LoVo (cell line): ENCODE measurements at places on chromosomes 5 and 9.

DNA sequence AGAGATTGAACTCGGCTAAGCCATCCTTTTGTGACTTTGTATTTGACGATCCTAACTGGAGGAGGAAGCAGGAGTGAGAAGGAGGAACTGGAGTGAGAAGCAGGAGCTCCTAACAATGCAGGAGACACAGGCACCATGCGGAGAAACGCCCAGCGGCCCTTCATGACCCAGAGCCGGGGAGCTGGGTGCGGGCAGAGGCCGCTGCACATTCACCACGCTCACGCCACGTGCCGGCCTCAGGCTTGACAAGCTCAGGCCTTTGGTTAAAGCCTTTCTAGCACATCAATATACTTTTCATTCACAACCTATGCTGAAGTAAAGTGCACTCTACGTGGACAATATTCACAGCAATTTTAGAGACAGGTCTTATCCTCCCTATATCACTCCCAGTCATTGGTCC is 124.8 kb upstream of the FAM120A start:
- no peak for DNase-seq

DNA sequence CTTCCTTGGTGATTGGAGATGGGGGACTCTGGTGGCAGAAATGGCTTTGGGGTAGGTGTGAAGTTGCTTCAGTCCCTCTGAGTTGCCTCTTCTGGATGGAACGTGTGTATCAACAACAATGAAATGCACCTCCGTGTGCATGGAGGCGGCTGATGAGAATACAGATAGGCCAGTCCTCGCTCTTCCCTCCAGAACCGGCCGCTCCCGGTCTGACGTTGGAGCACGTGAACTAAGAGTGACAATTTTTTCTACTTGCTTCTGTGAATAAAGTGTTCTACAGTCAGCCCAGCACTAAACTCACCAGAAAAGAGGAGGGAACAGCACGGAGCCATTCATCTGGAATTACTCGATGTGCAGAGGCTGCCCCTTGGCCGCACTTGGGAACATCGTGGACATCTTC is 90.7 kb downstream of the ANKRD33B start:
- DNase-seq = no peak

DNA sequence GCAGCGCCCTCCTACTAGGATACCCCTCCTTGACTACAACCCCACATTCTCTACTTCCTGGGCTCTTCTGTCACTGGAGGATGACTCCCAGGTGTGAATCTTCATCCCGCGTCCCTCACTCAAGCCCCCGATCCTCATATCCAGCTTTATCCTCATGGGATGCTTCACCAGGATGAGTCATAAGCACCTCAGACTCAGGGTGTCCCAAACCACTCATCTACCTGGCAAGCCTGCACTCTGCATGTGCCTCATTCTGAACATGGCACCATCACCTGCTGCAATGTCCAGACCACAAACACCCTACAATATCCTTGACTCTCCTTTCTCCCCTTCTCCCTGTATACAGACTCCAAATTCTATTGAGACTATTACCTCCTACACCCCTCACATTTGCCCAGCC is 1.5 kb upstream of the TGFBI start:
- DNase-seq = no peak

DNA sequence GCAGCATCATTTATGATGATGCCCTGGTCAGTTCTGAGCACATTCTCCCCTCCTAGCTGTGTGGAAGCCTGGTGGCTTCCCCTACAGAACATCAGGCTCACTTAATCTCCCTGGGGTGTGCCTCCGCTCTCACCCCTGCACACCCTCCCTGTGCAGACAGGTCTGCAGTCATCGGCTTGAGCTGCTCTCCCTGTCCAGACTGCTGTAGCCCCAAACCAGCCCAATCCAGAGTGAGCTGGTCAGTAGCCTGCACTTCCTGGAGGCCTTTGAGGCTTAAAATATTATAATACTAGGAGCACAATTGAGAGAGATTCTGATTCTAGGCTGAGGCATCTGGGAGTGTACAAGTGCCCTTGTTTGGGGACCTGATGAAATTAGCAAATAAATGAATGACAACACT is 60.2 kb downstream of the PPARGC1B start:
- no peak for DNase-seq

- no peak for DNase-seq
Measured at GRCh38 chr9:116157436-116158138, 4.0 kb downstream of the PAPPA start.

DNA sequence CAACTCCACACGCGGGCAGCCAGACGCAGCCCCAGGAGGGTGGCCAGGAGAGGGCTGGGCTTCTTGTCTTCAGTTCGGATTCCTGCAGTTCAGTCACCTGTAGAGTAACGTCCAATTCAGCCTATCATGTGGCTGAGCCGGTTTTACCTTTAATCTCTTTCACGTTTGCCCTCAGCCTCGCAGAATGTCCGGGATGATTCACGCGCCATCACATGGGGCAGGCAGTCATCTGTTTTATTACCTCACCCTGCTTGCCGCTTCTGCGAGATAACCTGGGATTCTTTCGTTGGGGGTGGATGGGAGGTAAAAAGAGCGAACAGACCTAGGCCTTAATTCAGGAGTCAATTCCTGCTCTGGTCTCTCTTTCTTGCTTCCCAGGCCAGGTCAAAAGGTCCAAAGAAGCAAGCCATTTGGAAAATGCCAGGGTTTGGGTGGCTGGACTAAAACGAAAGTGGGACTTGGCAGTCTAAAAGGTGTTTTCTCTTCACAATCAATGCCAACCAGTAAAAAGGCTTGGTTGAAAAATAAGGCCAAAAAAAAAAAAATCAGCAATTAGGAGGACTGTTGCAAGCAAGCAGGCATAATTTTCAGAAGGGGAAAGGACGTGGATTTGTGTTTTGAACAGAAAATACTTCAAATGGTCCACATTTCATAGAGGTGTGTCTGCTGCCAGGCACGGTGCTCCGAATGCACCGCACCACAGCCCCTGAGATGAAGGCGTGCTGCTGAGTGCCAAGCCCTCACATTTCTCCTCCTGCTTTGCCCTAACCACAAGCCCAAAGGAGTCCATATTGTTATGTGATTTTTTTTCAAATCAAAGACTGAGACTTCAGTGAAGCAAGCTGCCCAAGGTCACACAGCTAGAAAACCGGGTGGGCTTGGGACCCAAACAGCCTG is 2.8 kb upstream of the WWC1 start:
- DNase-seq = peak; percentile 94

DNA sequence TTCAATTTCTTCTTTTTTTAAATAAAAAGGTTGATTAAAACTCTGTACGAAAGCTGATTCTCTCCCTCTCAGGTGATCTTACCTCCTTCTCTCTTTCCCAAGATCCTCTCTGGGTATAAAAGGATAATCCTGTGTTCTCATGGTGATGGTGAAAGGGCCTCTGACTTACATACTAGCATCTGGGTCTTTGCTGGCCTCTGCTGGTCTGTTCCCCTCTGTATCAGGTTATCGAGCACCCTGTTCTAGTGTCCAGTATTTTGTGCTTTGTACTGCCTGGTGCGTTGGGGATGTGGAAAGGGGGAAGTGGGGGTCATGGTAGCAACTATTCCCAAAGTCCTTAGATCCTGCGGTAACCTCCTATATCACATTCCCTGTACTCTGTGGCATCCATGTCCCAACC is 328.9 kb downstream of the NR2F1-AS1 start:
- DNase-seq = no peak
